ENCODE measurements at places on chromosomes 6 and 20. TPM values are rescaled to one million over a fixed set of nuclear protein-coding genes. Genes with fewer than 3 reads are reported as not detected.

DNA sequence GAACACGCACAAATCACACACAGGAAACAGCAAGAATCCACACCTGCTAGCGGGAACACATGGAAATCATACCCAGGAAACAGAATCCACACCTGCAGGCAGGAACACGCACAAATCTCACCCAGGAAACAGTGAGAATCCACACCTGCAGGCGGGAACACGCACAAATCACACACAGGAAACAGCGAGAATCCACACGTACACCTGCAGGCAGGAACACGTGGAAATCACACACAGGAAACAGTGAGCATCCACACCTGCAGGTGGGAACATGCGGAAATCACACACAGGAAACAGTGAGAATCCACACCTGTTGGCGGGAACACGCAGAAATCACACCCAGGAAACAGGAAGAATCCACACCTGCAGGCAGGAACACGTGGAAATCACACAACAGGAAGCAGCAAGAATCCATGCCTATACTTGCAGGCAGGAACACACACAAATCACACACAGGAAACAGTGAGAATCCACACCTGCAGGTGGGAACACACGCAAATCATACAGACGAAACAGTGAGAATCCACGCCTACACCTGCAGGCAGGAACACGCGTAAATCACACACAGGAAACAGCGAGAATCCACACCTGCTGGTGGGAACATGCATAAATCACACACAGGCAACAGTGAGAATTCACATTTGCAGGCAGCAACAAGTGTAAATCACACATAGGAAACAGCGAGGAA, 108.6 kb downstream of the DLL1 start:
- H3K36me3 ChIP-seq, result peaks cover 4% of the 10 kb centered on the region
- H3K4me1 ChIP-seq, result peaks cover 13% of the 10 kb centered on the region
- no peak for DNase-seq

DNA sequence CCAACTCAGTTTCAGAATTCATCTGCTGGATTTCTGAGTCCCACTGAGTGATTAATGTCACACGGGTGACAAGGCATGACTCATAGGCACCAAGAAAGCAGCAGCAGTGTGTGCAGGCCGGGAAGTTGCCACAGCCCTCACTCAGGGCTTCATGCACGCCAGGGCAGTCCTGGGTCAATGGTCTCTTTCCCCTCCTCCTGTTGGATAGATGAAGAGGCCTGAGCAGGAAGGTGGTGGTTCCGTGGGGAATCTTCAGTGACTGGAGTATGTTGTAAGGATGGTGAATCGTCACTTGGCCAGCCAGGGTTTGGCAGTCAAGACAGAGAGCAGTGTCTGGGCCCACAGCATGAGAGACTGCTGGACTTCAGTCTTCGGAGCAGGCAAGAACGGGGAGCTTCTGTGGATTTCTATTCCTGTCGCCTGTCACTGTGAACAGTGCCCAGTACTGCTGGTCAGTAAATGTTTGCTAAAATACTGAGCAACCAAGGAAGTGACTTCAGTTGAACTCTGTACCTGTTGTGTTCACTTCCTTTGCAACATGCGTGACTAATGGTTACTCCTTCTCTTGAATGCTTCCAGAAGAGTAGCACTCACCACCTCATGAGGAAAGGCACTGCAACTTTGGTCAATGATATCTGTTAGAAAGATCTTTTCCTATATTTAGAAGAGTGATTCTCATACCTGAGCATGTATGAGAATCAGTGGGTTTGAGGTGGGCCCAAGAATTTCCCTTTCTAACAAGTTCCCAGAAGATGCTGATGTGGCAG, 62.0 kb upstream of the CD93 start:
- peak; percentile 80 for DNase-seq
- no peaks in the 10 kb centered on the region for H3K27me3 ChIP-seq
- H3K4me1 ChIP-seq, result peaks cover 55% of the 10 kb centered on the region

The HLA-DPB1 gene
- not detected for total RNA-seq

The PAK5 gene
- not detected for total RNA-seq

The ATAT1 gene
- 8.6 TPM for total RNA-seq

All from MCF 10A (cell line).